ENCODE measurements at places on chromosomes 5 and 9. TPM values are rescaled to one million over a fixed set of nuclear protein-coding genes. Genes with fewer than 3 reads are reported as not detected.

FOXD4L6 gene
- 1.4 TPM for total RNA-seq

NR6A1 gene
- 0.52 TPM for total RNA-seq

SPINK4 gene
- not detected for total RNA-seq

STPG3 gene
- not detected for total RNA-seq

OSMR gene
- total RNA-seq: 43.8 TPM

CDH18 gene
- 1.3 TPM for total RNA-seq

ASPN gene
- total RNA-seq: not detected

CTSV gene
- 2.1 TPM for total RNA-seq

IGFBPL1 gene
- not detected for total RNA-seq

PDE8B gene
- 0.13 TPM for total RNA-seq

WDR38 gene
- total RNA-seq: not detected

MRNIP gene
- total RNA-seq: 4.5 TPM

RHOBTB3 gene
- 117 TPM for total RNA-seq

WNK2 gene
- not detected for total RNA-seq

SPOCK1 gene
- total RNA-seq: 27.8 TPM

CBY3 gene
- total RNA-seq: not detected

TAF11L5 gene
- not detected for total RNA-seq

IL5 gene
- total RNA-seq: not detected

PNPLA7 gene
- 0.13 TPM for total RNA-seq

GPR151 gene
- not detected for total RNA-seq

TNFSF8 gene
- total RNA-seq: not detected

PDCD1LG2 gene
- 4.7 TPM for total RNA-seq

SPATA31A3 gene
- not detected for total RNA-seq

ADGRD2 gene
- total RNA-seq: not detected

PRXL2C gene
- 7.9 TPM for total RNA-seq

Data from epithelial cell of alveolus of lung (primary cell).